ENCODE measurements at places on chromosomes 11 and 22. TPM values are rescaled to one million over a fixed set of nuclear protein-coding genes. Genes with fewer than 3 reads are reported as not detected.

Gene LTBP3
- 13.3 TPM for total RNA-seq

Gene CARD10
- total RNA-seq: 1.1 TPM

Gene GAL3ST1
- total RNA-seq: 0.09 TPM

Gene ST13
- total RNA-seq: 240 TPM

Gene ACR
- total RNA-seq: not detected

Gene OR5W2
- total RNA-seq: not detected

Gene MGAT3
- 1.6 TPM for total RNA-seq

Gene C11orf87
- not detected for total RNA-seq

Gene F2
- total RNA-seq: 0.14 TPM

Gene RAC2
- total RNA-seq: 149 TPM

Gene PTPRJ
- 7.5 TPM for total RNA-seq

Gene FUT4
- total RNA-seq: 5.0 TPM

Gene ACTN3
- total RNA-seq: 0.05 TPM

Gene RIMBP3B
- 0.85 TPM for total RNA-seq

Gene RAG2
- total RNA-seq: 195 TPM

Gene TREH
- not detected for total RNA-seq

Gene NAT10
- 34.3 TPM for total RNA-seq

Gene RAG1
- 1,091 TPM for total RNA-seq

Gene LDHA
- total RNA-seq: 581 TPM

Gene MS4A6E
- total RNA-seq: 0.57 TPM

Gene IGF2
- total RNA-seq: 38.2 TPM

Gene OR5M11
- not detected for total RNA-seq

Gene WNT7B
- 0.66 TPM for total RNA-seq

Gene MUC5AC
- 0.05 TPM for total RNA-seq

Gene OR8G1
- total RNA-seq: not detected

Gene RFPL3
- total RNA-seq: not detected

Gene CARNS1
- total RNA-seq: 0.57 TPM

Gene GRM5
- total RNA-seq: 0.05 TPM

Gene OR52H1
- 0.05 TPM for total RNA-seq

Gene KCNC1
- total RNA-seq: under 0.01 TPM

Gene DEUP1
- 0.33 TPM for total RNA-seq

Gene DTX4
- total RNA-seq: 1.6 TPM

Gene DGCR6
- 1.2 TPM for total RNA-seq

Gene NECTIN1
- total RNA-seq: 6.5 TPM

Gene FOSL1
- 0.14 TPM for total RNA-seq

Gene ZNF143
- total RNA-seq: 36.6 TPM

Gene UPB1
- total RNA-seq: 3.5 TPM

Gene OR51E1
- 0.33 TPM for total RNA-seq

Gene USP2
- 0.19 TPM for total RNA-seq

Gene KDM4D
- 0.85 TPM for total RNA-seq

Gene USH1C
- 0.24 TPM for total RNA-seq

Gene MMP1
- total RNA-seq: 1.8 TPM

Gene RNF215
- 6.4 TPM for total RNA-seq

Gene TRIM29
- total RNA-seq: 19.4 TPM

Gene APBB1
- 47.0 TPM for total RNA-seq

Gene LRRC10B
- 4.1 TPM for total RNA-seq

Gene CDON
- total RNA-seq: 3.9 TPM

Gene LRRC74B
- total RNA-seq: not detected

Gene NLRP10
- total RNA-seq: not detected

Gene TMEM191B
- 1.2 TPM for total RNA-seq

Gene RASSF10
- total RNA-seq: 2.8 TPM

Gene PPP2R5B
- 4.4 TPM for total RNA-seq

Gene ARFGAP3
- 29.9 TPM for total RNA-seq

Gene NCR3LG1
- total RNA-seq: 1.0 TPM

Gene PATE2
- total RNA-seq: 0.09 TPM

Gene SCGB1A1
- 1.5 TPM for total RNA-seq
